Stimulated activated CD4-positive, alpha-beta T cell treated with anti-CD3 and anti-CD28 coated beads, Interleukin-4, amount 100 ng/mL, for 1 hour (primary cell): ENCODE measurements at places on chromosomes 1 and 21.

DNA sequence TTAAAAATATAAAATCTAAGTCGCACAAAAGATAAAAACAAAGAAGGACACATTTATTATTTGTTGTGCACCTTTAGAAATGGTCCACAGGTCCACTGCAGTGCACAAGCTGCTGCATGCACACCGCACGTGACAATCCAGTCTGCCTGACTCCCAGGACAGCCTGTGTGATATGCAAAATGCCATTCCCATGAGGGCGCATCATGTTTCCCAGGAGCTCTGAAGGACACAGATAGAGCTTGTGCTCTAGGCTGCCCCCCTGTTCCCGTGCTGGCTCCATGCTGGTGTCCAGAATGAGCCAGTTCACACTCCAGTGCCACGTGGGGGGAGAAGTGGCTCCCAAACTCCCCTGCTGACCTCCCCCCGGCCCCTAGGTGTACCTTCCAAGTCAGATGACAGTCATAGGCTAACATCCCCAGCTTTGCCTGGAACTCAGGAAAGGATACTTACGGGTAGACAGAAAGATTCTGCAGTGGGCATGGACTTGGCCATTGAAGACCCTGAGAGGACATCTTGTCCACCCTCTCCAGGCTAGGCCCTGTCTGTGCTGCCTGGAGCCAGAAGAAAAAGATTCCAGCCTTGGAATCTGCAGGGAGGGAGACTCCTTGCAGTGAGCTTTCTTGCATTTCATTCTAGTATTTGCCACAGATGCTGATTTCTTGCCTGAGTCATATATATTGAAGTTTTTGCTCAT is 26.3 kb downstream of the RAB7B start:
- no peak for DNase-seq

DNA sequence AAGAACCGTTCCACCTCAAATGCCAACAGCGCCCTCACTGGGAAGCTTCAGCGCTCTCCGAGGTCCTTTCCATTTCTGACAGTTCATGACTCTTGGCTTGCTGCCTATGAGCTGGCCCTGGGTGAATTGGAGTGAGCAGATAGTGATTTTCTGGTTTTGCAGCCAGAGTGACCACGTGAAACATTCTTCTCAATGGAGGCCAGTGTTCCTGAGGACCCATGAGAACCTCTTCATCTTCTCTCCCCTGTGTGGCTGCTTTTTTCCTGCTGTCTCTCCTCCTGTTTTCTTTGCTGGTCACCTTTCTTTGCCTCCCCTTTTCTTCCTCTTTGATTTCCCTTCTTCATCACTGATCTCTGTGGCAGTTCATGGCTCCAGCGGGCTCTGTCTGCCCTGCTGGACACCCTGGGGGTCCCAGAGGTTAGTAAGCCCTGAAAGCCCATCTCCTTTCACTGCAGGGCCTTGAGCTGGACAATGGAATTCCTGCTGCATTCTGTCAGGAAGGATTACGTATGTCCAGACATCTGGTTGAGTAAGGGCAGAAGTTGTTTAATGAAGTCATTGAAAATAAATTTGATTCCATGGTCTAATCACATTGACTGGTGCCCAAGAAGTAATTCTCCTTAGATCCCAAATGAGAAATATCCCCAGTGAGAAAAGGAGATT is 29.9 kb downstream of the VASH2 start:
- no peak for DNase-seq

DNA sequence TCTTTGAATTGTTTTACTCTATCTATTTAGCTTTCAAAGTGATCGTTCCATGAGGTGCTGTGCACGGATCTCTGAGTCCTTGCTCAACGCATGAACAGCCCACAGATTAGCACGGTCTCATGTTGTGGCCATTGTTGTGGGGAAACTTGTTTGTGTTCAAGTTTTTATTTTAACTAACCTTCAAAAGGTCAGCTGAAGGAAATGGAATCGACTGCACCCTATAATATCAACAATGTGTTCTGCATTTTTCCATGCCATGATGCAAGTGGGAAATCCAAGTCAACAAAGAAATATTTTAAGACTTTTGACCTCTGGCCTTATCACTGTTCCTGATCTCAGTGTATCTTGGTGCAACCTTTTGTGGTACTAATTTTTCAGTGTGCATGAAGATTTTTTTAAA is 6.1 kb downstream of the SH2D1B start:
- no peak for DNase-seq

GRCh38 chr1:109617291-109617801 is 2.1 kb downstream of the GNAT2 start:
- DNase-seq = no peak

GRCh38 chr1:2953688-2954285 is 67.5 kb upstream of the ACTRT2 start:
- no peak for DNase-seq

DNA sequence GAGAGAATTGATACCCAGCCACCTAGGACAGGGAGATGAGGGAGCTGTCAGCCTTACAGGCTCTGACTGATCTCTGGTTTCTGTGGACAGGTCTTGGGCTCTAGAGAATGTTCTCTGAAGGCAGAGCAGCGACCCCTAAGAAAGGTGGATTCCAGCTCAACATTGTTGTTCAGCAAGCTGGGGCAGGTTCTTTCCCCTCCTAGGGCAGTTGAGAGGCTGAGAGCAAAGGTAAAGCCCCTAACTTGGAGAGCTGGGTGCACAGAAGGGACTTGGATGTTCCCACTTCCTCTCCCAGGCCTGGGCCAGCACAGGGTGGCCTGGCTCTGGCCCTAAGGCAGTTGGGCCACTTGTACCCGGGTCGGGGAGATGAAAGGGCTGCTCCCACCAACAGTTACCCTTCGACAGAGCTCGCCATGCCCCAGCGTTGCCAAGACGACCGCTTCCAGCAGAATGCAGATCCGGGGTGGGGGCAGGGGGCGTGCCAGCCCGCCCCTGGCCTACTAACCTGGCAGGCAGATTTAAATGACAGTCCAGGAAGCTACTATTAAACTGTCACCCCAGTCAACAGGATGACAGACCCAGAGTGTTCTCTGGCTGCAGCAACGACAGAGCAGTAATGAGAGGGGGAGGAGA is 31.6 kb downstream of the LRP8 start:
- DNase-seq = no peak
